ENCODE measurements at places on chromosomes 4 and X.

DNA sequence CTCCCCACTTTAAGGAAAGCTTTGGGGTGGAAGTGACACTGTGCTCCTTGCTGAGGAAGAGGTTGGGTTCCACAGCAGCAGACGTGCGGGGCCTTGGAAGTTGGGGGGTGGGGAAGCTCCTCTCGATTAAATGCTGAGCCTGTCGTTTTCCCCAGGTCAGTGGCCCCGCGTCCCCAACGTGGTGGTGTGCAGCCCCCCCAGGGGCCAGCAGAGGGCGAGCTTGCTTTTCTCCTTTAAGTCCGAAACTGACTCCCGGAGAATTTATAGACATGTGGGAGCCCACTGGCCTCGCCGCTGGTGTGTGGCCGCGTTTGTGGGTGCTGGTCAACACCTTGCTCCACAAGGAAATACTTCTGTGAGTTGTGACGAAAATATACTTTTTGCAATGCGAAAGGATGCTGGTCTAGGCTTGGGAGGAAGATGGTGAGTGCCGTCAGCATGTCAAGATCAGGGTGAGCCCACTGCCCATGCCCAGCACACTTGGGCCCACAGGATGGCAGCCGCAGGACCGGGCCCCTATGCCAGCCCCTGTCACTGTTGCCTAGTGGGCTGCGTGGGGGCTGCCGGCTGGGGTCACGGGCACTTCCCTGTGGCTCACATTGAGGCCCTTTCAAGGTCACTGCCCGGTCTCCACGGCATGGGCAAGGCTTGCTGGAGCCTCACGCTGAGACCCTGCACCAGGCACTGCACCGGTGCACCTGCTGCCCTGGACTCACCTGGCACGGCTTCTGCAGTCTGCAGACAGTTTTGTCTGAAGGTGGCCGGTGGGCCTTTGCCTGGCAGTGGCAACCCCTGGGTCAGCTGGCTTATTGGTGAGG lies 9.4 kb downstream of the UVSSA start:
- peak; percentile 14 for DNase-seq

DNA sequence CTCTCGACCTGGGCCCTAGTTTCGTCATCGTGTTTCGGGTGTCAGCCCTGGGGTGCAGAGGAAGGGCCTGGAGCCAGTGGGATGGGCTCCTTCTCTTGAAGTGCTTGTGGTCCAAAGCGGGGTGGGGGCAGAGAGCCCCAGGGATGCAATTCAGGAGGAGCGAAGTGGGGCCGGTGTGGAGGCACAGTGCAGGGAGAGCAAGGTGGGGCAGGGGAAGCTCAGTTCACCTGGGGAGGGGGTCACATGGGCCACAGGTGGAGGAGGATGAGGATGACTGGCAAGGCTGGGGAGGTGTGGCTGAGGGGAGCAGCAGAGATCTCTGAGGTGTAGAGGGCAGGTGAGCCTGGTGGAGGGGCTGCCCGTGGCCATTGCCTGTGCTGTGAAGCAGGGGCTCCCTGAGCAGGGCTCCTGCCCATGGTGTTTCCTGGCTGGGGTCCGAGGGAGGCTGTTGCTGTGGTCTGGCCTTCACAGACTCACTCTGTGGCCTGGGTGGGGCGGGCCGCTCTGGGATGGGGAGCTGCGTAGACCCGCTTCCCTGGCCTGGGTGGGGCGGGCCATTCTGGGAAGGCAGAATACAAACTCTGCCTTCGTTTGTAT lies 6.9 kb downstream of the SORCS2 start:
- DNase-seq = no peak

DNA sequence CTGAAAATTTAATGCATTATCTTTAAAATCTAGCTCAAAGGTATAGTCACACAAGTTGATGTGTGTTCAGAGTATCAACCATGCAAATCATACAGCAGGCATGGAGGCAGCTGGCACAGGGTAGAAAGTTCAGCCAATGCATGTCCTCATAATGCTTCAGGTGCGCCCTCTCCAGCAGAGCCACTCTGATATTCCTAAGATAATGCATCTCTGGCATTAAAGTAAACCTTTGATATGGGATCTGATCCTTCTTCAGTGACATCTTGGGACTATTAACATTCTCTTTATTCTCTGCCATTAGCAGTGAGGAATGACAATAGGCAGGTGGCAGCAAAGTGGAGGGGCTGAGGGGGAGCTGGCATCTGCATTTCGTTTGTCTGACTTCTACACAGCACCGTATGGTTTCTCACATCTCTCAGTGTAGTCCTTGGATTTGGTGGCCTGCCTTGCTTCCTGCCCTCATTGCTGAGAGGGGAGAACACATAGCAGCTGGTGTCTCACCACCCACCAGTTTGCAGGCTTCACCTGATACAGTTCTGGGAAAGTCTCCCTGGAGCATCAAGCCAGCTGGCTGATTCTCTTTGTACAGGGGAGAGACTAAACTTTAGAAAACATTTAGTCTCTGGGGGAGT lies 168.7 kb upstream of the TBC1D9 start:
- DNase-seq = no peak

- DNase-seq = no peak
These were observed 132.5 kb downstream of the PTTG2 start for GRCh38 chr4:38092701-38093100.

DNA sequence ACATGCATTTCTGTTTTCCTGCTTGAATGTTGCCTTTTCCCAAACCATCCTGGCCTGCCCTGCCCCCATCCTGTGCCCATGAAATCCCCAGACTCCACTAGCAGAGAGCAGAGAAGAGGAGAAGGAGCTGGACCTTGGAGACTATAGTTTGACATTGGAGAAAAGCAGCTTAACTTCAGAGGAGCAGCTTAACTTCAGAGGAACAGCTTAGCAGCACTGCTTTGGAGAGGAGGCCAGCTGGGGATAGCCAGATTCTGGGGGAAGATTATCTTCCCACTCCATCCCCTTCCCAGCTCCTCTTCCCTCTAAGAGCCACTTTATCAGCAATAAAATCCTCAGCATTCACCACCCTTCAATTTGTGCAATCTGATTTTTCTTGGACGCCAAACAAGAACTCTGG lies 443.0 kb downstream of the PCDH10 start:
- DNase-seq = no peak

DNA sequence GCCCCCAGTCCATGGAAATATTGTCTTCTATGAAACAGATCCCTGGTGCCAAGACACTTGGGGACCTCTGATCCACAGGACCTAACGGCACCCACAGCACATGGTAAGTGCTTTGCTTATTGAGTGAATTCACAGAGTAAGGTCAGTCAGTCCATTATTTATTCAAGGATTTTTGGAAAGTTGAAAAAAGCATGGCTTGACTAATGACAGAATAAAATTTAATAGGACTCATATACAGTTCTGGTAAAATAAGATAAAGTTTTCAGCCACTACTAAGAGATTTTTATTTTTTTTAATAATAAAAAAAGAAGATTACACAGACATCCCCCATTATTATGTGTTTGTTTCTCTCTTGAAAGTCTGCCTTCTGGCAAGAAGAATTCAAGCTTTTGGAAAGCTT lies 490.6 kb upstream of the HS3ST1 start:
- DNase-seq = no peak

DNA sequence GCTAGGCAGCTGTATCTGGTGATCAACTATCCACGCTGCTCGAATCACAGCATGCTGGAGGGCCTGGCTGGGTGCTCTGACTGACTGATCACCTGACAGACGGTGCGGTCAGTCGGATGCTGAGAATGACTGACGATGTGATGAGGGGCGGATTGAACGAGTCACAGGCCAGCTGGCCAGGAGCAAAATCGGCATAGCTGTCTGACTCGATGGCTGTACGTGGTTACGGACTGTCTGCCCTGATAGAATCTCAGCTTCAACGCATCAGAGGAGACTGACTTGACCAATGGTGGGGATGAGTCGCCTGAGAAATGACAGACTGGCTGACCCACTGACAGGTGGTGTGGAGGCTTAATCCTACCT lies 1.0 kb upstream of the SUV39H1 start:
- DNase-seq = no peak

- no peak for DNase-seq
These were observed 688 bp upstream of the EVC start for GRCh38 chr4:5710065-5710960.

DNA sequence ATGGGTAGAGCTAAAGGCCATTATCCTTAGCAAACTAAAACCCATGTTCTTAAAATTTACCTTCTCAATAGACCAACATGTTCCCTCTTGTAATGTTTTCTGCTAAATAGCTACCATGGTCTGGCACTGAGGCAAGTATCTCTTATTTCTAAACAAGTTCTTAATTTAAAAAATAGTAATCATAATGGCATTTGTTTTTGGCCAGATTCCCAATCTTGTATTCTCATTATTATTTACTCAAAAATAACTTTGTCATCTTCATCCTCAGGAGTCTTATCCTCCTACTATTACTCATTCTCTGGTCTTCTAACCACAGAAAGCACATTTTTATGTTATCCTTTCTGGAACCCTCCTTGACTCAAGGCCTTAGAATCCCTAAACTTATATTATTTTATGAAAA lies 931.2 kb downstream of the CCSER1 start:
- no peak for DNase-seq

DNA sequence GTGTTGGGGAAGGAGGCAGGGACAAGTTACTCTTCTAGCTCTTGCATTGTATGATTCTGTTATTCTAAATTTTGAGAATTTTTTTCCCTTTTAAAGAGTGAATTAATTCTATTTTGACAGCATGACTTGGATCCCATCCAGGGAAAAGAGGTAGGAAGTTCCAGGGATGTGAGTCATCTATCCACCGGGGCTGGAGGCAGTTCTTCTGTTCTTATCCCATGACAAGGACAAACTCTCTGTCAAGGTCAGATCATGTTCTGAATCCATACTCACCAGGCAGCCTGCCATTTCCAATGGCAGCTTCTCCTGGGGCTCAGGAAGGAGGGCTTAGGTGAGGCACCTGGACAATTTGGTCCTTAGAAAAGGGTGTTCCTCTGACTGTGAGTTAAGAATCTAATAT lies 132.0 kb upstream of the MED14 start:
- DNase-seq = no peak

DNA sequence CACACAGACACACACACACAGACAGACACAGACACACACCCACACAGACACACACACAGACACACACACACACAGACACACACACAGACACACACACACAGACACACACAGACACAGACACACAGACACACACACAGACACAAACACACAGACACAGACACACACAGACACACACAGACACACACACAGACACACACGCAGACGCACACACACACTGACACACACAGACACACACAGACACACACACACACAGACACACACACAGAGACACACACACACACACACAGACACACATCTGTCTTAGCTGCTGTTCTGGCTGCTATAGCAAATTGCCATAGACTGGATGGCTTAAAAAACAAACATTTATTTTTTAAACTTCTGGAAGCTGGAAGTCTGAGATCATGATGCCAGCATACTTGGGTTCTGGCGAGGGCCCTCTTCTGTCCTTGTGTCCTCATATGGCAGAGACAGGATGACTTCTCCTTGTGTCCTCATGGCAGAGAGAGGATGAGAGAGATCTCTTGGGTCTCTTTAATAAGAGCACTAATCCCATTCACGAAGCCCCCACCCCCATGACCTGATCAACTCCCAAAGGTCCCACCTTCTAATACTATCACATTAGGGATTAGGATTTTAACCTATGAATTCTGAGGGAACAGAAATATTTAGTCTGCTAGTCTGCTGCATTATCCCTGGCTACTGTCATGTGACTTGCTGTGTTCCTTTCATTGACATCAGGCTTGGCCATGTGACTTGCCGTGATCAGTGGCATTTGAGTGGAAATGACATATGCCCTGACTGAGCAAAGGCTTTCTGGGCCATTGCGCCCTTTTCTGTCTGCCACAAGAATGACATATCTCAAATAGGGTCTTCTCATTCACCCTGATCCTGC lies 32.7 kb upstream of the RASGEF1B start:
- DNase-seq = no peak

- DNase-seq = no peak
These were observed 960 bp upstream of the IL1RAPL1 start for GRCh38 chrX:28586286-28586685.

GRCh38 chr4:107863850-107864371 lies 39.2 kb downstream of the SGMS2 start:
- DNase-seq = no peak

GRCh38 chr4:181293541-181293940 lies 949.7 kb upstream of the TENM3 start:
- no peak for DNase-seq

GRCh38 chr4:109032671-109033070 lies 269.8 kb downstream of the COL25A1 start:
- DNase-seq = no peak

DNA sequence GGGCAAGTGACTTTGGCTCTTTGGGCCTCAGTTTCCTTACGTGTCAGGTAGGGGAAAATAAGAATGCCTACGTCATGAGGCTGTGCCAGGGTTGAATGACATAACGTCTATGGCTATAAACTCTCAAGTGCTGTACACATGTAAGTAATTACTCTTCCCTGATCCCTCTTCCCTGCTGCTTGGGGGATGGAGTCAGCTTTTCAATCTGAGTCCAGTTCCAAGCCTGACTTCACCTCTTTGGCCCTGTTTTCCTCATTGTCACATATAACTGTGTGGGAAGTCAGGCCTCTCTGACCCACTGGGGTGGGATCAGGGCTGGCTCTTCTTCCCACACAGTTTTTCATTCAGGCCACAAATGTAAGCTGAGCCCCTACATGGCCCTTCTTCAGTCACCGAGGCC lies 11.4 kb upstream of the CITED1 start:
- no peak for DNase-seq

DNA sequence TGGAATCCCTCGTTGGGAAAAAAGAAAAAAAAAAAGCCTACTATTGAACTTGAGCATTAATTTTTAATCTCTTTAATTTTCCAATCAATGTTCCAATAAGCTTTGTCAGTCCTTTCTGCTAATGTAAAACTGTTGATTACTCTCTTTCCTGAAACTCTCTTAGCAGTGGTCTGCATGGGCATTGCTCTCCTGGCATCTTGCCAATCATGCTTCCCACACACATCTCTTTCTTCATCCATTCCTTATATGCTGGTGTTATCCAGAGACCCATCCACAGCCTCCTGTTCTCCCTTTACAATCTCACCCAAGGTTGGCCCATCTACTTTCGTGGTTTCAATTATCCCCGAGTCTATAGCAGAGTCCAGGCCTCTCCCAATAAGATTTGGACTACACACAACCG lies 31.8 kb upstream of the KCNE5 start:
- no peak for DNase-seq

GRCh38 chr4:35883108-35883507 lies 361.2 kb downstream of the ARAP2 start:
- no peak for DNase-seq

- DNase-seq = no peak
These were observed 379.8 kb downstream of the ZNF674 start for GRCh38 chrX:46165411-46165810.

GRCh38 chrX:126847143-126847542 lies 27.6 kb downstream of the PRR32 start:
- DNase-seq = no peak

- no peak for DNase-seq
These were observed 2.2 kb downstream of the MSANTD1 start for GRCh38 chr4:3250956-3251690.
